ENCODE measurements at places on chromosomes 7 and 10.

GRCh38 chr7:100545360-100546128 lies 6.5 kb downstream of the AGFG2 start:
- no peak for DNase-seq

GRCh38 chr10:91123261-91123660 lies 97.2 kb upstream of the PCGF5 start:
- no peak for DNase-seq

- no peak for DNase-seq
Observed at GRCh38 chr7:7271094-7271874, 88.9 kb downstream of the C1GALT1 start.

- no peak for DNase-seq
Observed at GRCh38 chr10:116115036-116115641, 157.9 kb downstream of the GFRA1 start.

DNA sequence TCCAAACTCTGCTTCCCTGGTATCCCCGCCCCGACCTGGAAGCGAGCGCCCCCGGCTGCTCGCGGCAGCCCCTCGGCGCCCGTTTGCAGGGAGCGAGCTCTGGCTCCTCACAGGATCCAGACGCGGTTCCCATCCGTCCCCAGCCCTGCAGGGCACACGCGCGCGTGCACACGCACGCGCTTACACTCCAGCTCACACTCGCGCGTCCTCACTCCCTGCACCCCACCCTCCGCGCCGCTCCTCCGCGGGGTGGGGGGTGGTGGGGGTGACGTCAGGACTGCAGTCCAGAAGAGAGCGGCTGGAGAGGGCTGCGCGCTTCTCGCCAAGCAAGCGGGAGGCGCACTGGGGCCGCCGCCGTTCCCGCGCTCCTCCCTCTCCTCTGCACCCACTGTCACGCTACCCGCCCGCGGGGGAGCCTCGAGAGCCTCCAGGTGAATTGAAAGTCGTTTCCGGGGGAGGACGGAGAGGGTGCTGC lies 255.6 kb downstream of the OTUD1 start:
- no peak for DNase-seq

- DNase-seq, result no peak
Observed at GRCh38 chr7:29190349-29191045, 4.1 kb upstream of the CHN2 start.

DNA sequence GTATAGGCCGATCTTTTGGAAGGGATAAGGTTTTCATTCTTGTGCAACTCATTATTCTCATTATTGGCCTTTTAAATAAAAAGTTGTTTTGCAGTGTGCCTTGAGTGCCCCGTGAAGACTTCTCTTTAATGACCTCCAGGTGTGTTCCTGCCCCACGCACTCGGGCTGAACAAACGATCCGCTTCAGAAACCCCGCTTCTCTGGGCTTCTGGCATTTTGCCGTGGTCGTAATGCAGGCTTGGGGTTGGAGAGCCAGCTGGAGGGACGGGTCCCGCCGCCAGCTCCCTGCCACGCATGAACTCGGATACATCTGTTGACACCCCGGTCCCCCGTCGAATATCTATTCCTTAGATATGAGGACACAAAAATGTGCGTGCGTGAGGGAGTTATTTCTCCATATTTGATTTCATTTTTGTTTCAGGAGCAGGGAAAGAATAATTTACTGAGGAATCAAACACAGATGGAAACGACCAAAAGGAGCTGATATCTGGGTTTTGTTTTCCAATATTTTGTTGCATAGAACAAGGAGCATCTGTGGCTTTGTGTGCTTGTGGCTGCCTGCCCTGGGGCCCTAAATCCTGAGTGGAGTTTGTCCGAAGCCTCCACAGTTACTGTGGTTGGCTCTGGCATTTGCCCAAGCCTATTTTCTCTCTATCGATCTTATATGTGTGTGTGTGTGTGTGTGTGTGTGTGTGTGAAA lies 17.0 kb upstream of the TTYH3 start:
- no peak for DNase-seq

DNA sequence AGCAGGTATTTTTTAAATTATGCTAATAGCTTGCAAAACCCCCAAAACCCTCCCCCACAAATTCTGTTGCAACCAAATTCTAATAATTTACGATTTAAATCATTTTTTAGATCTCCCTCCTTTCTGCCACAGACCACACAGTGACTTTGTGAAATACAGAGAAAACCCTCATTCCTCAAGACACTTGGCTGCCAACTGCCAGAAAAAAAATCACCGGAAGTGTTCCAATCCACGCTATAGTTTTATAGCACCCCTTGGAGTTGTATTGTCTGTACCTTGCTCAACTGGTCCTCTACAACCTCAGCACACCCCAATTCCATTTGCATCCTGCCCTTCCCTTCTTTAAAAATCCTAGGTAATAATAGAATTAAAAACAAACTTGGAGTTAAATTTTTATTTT lies 560.1 kb downstream of the PARD3 start:
- DNase-seq, result no peak

DNA sequence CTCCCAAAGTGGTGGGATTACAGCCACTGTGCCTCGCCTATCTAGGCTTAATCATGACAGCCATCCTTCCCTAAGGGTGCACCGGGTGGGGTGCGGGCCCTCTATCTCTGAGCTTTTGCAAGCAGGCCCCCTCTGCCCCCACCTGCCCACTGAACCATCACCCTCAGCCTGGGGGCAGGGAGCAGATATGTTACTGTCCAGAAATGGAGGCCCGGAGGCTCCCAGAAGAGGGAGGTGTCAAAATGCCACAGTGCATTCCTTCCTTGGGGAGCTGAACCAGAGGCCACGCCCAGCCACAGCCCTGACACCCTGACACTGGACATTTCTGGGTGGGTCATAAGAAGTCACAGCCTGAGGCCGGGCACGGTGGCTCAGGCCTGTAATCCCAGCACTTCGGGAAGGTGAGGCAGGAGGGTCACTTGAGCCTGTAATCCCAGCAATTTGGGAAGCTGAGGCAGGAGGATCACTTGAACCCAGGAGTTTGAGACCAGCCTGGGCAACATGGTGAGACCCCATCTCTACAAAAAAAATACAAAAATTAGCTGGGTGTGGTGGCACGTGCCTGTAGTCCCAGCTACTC lies 129.8 kb upstream of the TNRC18 start:
- no peak for DNase-seq

GRCh38 chr10:23540401-23541030 lies 101.6 kb downstream of the OTUD1 start:
- no peak for DNase-seq

DNA sequence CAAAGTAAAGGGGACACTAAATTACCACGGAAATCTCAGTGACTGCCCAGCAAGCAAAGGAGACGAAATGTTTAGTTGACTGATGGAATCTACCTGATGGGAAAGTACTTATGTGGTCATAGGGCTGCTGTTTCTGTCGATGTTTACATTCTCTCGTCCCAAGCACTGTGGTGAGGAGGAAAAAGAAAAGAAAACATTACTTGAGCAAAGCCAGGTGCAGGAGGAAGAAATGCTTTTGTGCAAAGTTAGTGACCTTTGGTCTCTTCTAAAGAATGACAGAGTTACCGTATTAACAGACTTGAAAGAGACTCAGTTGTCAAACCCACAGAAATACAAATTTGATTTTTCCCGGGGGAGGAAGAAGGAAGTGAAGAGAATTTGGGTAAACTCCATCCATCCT lies 43.3 kb upstream of the FMC1 start:
- no peak for DNase-seq

Data from cerebellar nuclear complex (tissue), 1 donor.